ENCODE measurements at places on chromosomes 16 and 17. TPM values are rescaled to one million over a fixed set of nuclear protein-coding genes. Genes with fewer than 3 reads are reported as not detected.

SEC14L1 gene
- total RNA-seq: 192 TPM

TBL3 gene
- total RNA-seq: 26.5 TPM

- peak; percentile 30 for DNase-seq
These were observed 3.2 kb upstream of the ELOB start for GRCh38 chr16:2779978-2780898.

GRCh38 chr17:7222972-7223292, 3.2 kb downstream of the ACADVL start:
- no peak for DNase-seq

DNA sequence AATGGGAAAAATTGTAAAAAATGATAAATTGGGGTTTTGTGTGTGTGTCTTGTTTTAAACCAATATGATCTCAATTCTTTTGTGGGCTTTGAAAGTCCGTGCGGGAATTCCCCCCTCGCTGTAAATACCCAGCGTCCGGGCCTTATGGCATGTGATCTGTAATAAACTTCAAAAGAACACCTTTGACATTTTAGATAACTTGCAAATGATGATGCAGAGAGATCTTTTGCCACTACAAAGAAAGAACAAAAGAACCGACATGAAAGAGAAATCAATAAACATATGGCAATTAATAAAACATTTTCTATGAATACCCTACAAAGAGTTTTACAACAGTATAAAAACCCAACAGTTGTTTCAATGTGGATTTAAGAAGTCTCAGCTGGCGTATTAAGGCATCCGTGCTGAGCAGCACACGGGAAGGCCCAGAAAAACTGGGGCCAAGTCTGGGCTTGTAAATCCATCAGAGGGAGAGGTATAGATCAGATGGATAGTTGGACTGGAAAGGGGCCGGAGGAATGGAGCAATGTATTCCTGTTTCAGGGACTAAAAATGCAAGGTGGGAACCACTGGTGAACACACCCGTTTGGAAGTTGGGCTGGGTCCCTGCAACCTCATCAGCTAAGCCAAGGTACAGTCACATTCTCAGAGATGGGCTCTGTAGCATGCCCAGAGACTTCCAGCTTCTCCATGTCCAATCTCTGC, 115.2 kb downstream of the IRX5 start:
- no peak for DNase-seq

DNA sequence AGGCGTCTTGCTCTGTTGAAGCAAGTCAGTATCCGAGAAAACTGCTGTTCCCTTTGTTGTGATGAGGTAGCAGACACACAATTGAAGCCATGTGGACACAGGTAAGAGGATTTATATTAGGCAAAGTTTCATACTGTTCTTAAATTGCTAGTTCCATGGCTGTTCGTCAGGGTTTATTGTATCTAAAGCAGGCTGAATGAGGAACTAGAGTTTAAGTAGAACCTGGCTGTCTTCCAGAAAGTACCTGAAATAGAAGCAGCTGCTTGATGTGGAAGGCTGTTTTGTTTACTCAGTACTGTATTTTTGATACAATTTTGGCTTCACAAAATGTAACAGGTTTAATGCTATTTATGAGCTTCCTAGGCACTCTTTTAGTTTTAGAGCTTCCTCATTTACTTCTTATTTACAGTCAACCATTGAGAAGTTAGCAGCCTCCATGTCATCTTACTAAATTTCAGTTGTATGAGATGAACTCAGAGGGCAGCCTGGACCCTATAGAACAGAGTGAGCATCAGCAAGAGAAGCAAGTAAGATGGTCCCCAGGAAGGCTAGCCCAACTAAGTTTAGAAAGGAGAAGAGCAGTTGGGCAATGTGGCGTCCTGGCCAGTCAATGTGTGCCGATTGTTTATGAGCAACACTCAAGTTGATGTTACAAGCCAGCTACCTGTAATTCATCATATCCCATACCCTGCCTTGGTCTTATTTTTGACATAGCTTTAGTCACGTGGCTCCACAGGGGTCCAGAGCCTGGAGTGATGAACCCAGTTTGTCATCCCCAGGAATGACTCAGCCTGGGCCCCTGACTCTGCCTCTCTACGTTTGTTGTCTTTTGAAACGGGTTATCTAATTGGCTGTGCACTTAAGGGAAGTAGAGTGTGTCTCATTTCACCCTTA, 9.7 kb upstream of the ARL2BP start:
- DNase-seq: no peak

DNA sequence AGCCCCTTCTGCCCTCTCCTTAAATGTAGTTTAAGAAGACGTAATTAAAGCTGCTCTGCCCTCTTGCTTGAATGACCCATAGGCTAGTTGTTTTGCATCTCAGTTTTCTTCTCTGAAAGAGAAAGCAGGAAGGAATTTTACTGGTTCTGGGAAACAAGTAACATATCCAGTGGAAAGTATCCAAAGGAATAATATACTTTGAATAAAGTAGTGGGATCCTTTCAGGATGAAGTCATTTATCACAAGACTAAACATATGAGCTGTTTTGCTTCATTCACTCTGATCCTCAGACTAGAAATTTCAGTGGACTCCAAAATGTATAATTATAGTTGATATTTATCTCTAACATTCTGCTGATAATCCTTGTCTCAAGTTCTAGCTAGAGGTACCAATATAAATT, 1297.6 kb upstream of the GOT2 start:
- no peak for DNase-seq

DNA sequence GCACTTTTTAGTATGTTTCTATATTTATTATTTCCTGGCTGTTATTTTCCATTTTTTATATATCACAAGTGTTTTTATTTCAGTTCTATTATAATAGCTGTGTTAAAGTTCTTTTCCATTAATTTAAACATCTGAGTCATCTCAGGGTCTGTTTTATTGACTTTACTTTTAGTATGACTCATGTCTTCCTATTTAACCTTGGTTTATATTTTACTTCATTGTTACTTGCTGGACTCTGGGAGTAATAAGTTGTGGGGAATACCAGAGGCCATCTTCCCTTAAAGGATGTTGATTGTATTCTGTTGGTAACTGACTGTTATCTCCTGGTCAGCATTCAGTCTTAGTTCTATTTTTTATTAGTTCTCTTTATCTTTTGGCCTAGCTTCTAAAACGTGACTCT, 1508.2 kb downstream of the CDH11 start:
- DNase-seq: no peak

DNA sequence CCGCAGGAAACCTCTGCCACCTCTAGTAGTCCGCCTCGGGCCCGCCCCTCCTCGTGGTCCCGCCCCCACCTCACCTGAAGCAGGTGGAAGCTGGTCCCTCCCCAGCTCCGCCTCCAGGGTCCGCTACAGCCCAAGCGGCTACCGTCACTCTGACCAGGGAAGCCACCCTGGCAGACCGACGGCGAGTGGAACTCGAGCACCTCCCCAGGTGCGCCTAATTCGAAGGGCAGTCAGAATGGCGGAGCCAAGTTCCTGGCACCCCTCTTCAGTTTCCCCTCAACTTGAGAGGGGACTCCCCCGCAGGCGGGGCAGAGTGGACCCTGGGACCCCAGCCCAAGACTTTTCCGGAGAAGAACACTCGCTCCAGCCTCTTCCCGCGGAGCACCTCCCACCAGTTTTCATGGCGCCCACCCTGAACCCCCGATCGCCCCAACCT, 507 bp downstream of the FHOD1 start:
- no peak for DNase-seq

- DNase-seq: no peak
These were observed 30.8 kb upstream of the ADCY7 start for GRCh38 chr16:50235581-50235980.

- no peak for DNase-seq
These were observed 100.7 kb downstream of the CYLD start for GRCh38 chr16:50842589-50842988.

DNA sequence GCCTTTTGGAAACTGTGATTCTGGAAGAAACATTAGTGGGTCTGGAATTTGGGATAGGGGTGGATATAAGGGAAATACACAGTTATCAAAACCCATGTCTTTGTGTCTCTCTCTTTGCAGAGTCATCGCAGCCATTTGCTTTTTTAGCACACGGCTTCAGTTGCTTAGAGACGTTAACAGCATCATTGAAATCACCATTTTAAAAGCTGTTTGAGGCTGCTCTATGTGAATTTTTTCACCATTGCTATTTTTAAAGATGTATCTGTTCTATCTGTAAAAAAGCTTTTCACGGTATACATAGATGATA, 47.3 kb downstream of the OMG start:
- DNase-seq: no peak

- no peak for DNase-seq
These were observed 138.3 kb downstream of the SHCBP1 start for GRCh38 chr16:46482895-46483294.

DNA sequence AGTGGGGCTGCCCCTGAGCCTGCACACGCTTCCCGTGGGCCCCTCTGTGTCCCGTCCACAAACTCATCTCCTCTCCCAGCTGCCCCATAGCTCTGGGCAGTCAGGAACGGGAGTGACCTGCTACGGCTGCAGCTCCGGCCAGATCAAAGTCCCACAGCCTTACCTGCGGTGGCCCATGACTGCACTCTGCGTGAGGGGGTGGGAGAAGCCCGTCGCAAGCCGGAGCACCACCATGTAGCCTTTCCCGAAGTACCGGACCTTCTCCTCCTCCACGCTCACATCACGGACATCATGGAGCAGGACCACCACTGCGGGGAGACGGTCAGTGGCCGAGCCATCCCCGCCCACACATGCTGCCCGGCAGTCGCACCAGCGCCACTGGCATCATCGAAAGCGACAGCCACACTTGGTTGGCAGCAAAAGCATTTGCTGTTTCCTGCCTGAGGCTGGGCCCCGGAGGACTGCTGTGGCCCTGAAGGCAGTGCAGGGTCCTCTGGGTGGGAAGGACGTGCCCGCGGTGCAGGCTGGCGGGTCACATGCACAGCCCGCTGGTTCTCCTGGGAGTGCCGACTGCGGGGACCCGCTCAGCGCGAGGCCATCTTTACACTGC, 6.2 kb downstream of the CYBC1 start:
- no peak for DNase-seq

DNA sequence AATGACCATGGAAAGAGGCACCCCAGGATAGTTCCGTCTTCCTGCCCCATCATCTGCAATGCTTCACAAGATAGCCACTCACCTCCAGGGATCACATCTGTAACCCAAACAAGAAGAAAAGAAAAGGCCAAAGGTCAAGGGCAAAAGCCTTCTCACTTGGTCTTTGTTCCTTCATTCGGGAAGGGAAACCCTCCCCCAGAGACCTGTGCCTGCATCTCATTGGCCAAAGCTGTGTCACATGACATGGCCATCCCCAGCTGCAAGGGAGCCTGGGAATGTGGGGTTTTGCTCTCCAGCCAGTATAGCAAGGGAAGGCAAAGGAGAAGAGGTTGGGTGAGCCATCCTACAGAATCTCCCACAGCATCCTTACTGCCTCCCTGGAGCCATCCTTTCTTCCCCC, 47.9 kb downstream of the NOL11 start:
- no peak for DNase-seq

DNA sequence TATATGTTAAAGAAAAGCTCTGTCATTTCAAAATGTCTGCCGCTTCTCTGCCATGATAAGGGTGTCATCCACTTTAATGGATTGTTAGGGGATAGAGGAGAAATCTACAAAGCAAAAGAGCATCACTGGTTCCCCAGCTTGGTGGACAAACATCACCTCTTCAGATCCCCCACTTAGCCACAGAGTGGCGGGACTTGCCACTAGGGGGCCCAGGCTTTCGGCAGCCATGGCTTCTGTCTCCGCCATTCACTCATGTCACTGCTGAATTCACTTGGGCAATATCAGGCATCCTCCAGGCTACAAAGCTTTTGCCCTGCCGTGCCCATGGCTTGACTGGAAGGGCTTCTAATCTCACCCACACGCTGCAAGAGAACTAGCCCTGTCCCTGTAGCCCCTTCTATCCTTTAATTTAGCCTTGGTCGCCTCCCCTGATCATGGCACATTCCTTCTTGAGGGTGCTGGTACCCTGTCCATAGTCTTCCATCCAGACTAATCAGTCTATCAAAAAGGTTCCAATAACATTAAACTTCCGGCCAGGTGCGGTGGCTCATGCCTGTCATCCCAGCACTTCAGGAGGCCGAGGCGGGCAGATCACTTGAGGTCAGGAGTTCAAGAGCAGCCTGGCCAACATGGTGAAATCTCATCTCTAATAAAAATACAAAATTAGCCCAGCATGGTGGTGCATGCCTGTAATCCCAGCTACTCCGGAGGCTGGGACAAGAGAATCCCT, 34.7 kb downstream of the SBK1 start:
- DNase-seq: peak; percentile 85

- DNase-seq: no peak
These were observed 6.5 kb upstream of the CCL23 start for GRCh38 chr17:36024106-36024869.

All from mesenteric fat pad (tissue), 1 donor.